ENCODE measurements at places on chromosomes 6 and 20. TPM values are rescaled to one million over a fixed set of nuclear protein-coding genes. Genes with fewer than 3 reads are reported as not detected.

PI3 gene
- total RNA-seq: not detected

ADIG gene
- total RNA-seq: not detected

TBX18 gene
- total RNA-seq: 29.8 TPM

MOG gene
- total RNA-seq: not detected

DEFB132 gene
- not detected for total RNA-seq

LAMA4 gene
- 491 TPM for total RNA-seq

FAM217A gene
- not detected for total RNA-seq

DDO gene
- 0.36 TPM for total RNA-seq

DHX16 gene
- total RNA-seq: 41.7 TPM

PRRT1 gene
- total RNA-seq: not detected

WFDC9 gene
- not detected for total RNA-seq

CEBPB gene
- total RNA-seq: 12.9 TPM

CCDC170 gene
- 0.09 TPM for total RNA-seq

CD24 gene
- total RNA-seq: 2.7 TPM

VSX1 gene
- total RNA-seq: not detected

ANKEF1 gene
- 2.4 TPM for total RNA-seq

LRRC73 gene
- 0.19 TPM for total RNA-seq

CDSN gene
- under 0.01 TPM for total RNA-seq

BPIFB4 gene
- not detected for total RNA-seq

SMPDL3A gene
- total RNA-seq: 3.5 TPM

PDE7B gene
- total RNA-seq: 15.5 TPM

EYA4 gene
- under 0.01 TPM for total RNA-seq

BCLAF1 gene
- 116 TPM for total RNA-seq

CRISP2 gene
- not detected for total RNA-seq

BTN1A1 gene
- total RNA-seq: not detected

TSHZ2 gene
- total RNA-seq: not detected

RARS2 gene
- total RNA-seq: 32.7 TPM

PPP1R3G gene
- 1.2 TPM for total RNA-seq

TCF15 gene
- total RNA-seq: 0.90 TPM

WFDC2 gene
- total RNA-seq: not detected

TCP11 gene
- total RNA-seq: not detected

PSORS1C2 gene
- total RNA-seq: not detected

MYLIP gene
- 34.1 TPM for total RNA-seq

SDC4 gene
- 48.7 TPM for total RNA-seq

ADGRB3 gene
- total RNA-seq: under 0.01 TPM

CRISP3 gene
- not detected for total RNA-seq

NKAIN2 gene
- total RNA-seq: under 0.01 TPM

TNFRSF6B gene
- 10.2 TPM for total RNA-seq

DYNLRB1 gene
- total RNA-seq: 46.1 TPM

SIM1 gene
- under 0.01 TPM for total RNA-seq

CLPSL1 gene
- not detected for total RNA-seq

PLA2G7 gene
- not detected for total RNA-seq

AGER gene
- 0.36 TPM for total RNA-seq
